ENCODE measurements at places on chromosomes 5 and 9.

DNA sequence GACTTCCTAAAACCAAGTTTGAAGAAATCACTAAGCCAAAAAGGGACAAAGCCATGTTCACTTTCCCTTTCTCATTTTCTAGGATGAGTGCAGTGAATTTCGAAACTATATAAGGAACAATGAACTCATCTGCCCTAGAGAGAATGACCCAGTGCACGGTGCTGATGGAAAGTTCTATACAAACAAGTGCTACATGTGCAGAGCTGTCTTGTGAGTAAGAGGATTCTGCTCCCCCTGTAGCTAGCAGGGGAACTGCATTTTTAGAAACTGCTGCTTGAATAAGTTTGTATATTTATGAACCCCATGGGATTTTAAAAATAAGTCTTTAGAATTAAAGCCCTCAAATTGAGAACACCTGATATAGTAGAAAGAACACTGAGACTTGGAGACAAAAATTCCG is 42.7 kb upstream of the SPINK14 start:
- no peak for DNase-seq

DNA sequence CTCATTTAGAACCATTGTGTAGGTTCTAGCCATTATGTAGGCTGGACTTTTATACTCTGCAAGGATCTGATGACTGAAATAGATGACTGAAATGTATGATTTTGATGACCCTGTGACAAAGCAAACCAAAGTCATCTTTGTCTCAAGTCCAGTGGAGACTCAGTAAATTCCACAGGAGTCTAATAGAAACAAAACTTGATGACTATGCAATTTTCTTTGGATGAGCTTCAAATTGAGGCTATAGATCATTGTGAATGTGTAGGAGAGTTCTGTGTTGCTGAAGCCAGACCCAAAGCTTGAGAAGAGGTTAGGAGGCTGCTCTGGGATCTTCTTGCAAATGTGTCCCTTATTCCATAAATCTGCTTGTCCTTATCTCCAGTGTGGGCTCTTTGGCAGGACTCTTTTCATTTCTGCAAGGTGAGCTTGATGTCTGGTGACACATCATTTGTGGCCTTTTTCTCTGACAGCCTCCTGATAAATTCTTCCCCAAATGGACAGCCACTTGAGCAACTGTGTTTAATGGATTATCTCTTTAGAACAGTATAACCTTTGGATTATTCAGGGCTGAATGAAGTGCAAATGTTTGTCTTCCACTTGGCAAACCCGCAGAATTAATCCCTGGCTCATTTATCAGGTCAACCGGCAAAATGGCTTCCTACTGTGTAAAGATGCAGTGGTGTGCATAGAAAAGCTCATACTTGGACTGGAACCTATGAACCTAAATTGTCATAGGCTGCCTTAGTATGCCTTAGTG is 235.1 kb upstream of the ANKH start:
- no peak for DNase-seq

DNA sequence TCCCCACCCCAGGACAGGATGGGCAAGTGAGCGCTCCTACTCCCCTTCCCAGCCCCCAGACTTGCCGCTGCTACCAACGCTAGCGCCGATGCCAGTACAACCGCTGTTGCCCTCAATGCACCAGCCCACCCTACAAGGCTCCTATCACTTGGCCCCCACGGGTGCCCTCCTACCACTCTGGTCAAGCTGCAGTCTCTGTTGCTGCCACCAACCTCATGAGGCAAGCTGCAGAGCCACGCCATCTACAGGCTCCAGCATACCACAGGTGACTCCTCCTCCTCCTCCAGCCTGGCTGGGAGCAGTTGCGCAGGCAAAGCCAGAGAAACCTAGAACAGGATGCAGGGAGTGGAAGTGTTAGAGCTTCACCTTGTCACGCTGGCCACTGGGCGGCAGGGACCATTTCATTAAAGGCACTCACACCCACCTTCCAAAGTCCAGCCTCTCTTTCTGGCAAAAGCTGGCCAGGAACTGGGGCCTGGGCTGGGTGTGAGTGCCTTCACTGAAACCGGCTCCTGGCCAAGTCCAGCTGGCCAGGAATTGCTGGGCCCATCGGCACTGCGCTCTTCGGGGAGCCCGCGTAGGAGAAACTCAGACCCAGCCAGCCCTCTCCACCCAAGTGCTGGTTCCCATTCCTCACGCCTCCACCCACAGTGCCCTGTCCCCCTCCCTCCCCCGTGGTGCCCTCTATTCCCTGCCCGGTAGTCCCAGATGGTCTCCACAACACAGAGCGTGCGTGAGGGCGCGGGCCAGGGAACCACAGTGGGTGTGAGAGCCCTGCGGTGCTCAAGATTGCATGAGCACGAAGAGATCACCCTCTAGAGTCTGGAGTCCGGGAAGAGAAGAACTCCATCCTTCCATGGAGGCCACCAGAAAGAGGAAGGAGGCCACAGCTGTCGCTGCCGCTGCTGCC is 1.6 kb upstream of the PCAT7 start:
- DNase-seq = no peak

DNA sequence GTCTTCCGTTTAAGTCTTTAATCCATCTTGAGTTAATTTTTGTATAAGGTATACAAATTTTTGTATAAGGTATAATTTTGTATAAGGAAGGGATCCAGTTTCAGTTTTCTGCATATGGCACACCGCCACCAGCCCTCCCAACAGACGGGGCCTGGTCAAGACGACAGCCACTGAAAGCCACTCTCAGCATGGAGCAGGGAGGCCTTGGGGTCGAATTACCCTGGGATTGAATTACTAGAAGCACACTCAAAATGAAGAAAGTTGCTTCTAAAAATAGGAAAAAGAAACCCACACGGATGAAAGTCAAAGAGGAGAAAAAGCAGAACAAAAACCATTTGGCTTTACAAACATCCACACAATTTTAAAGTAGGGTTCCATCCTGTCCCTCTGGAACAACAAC is 586.2 kb upstream of the ADAMTS16 start:
- no peak for DNase-seq

GRCh38 chr9:138015021-138015829 is 137.6 kb downstream of the CACNA1B start:
- no peak for DNase-seq

DNA sequence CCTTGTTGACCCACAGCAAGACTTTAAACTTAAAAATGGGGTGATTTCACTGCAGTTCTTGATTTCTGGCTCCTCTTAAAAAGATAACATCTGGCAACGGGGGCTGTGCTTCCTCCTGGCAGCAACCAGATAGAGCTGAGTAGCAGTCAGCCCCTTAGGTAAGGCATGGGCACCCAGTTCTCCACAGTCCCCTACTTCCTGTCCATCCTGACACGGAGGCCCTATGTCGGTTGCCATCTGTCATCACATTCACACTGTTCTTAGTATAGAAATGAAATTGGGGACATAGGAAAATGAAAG is 11.7 kb downstream of the CD74 start:
- no peak for DNase-seq

- no peak for DNase-seq
These were observed 52.1 kb upstream of the DAB2 start for GRCh38 chr5:39476843-39477220.

DNA sequence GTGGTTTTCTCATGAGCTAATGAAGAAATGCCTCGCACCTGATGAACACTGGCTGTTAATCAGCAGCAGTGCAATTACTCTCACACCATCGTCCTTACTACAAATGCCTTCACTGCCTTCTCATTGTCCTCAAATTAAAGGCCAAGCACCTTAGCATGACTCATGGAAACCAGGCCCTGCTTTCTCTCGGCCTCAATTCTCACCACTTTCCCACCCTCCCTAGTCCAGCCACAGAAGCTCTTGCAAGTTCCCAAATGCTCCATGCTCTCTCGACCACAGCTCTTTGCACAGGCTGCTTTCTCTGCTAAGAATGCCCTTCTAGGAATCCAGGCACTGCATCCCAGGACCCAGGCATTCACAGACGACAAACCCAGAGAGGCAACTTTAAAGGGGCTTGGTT is 94.6 kb upstream of the KLF4 start:
- DNase-seq = no peak

DNA sequence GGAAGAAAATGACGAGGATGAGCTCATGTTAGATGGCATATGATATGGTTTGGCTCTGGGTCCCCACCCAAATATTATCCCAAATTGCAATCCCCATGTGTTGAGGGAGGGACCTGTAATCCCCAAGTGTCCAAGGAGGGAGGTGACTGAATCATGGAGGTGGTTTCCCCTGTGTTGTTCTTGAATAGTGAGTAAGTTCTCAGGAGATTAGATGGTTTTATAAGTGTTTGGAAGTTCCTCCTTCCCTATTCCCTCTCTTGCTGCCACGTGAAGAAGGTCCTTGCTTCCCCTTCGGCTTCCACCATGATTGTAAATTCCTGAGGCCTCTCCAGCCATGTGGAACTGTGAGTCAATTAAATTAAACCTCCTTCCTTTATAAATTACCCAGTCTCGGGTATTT is 10.1 kb downstream of the EDIL3 start:
- no peak for DNase-seq

DNA sequence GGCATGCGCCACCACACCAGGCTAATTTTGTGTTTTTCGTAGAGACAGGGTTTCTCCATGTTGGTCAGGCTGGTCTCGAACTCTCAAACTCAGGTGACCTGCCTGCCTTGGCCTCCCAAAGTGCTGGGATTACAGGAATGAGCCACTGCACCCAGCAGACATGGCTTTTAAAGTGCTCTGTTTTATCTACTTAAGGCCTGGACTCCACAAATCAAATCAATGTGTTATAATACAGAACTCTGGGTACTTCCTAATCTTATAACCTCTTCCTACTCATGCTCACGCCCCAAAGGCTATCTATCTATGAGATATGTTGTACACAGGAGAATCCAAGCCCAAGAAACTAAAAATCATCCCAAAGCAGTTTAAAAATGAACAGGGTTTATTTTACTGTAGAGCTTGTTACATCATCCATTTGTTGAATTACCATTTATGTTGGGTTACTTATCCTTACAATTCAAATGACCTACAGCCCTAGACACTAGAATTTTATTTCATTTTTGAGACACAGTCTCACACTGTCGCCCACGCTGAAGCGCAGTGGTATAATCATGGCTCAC is 155.1 kb downstream of the EFNA5 start:
- no peak for DNase-seq

DNA sequence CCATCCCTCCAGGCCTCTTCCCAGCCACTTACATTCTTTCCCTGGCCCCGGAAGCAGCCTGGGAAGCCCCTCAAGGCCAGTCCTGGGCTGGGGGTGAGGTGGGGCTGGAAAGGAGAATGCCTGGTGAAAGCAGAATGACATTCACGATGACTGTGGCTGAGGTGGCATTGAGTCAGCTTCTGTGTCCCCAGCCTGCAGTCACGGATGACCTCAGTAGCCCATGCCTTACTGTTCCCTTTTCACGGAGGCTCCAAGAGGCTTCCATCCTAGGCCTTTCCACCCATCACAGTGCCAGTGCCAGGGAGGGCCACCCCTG is 2.7 kb downstream of the PRDM12 start:
- DNase-seq = no peak

DNA sequence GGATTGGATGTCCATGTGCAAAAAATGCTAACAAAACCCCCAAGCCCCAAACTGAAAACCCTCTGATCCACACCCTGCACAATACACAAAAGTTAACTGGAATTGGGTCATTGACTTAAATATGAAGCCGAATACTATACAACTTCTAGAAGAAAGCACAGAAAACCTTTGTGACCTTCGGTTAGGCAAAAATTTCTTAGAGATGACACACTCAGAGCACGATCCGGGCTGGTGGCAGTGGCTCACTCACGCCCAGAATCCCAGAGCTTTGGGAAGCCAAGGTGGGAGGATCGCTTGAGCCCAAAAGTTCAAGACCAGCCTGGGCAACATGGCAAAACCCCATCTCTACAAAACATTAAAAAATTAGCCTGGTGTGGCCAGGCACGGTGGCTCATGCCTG is 1.8 kb upstream of the DIPK1B start:
- DNase-seq = no peak

- DNase-seq = no peak
These were observed 27.9 kb upstream of the GOLM1 start for GRCh38 chr9:86126998-86127972.

GRCh38 chr5:126119887-126120442 is 303.2 kb upstream of the GRAMD2B start:
- no peak for DNase-seq

- no peak for DNase-seq
These were observed 124.2 kb downstream of the GNA14 start for GRCh38 chr9:77523891-77524290.

GRCh38 chr9:75414371-75415160 is 326.3 kb downstream of the OSTF1 start:
- DNase-seq = no peak

DNA sequence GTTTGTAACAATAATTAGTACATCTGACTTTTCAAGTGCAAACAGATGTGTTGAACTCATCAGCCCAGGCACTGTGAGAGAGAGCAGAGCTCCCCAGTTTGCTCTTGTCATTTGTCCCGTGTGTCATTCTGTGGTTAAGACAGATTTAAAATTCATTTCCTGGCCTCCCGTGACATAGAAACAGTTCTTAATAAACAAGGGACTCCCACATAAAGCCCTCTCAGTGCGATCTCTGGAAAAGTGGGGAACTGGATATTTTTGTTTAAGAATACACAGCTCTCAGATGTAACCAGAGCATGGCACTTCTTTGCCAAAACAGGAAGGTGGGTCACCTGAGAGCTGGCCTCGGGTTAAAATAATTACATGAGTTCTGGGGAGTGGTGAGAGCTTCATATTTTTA is 58.6 kb downstream of the PRKACG start:
- DNase-seq = no peak

GRCh38 chr9:72041775-72042194 is 18.6 kb downstream of the C9orf57 start:
- no peak for DNase-seq

GRCh38 chr5:121109817-121110216 is 645.7 kb downstream of the PRR16 start:
- no peak for DNase-seq

DNA sequence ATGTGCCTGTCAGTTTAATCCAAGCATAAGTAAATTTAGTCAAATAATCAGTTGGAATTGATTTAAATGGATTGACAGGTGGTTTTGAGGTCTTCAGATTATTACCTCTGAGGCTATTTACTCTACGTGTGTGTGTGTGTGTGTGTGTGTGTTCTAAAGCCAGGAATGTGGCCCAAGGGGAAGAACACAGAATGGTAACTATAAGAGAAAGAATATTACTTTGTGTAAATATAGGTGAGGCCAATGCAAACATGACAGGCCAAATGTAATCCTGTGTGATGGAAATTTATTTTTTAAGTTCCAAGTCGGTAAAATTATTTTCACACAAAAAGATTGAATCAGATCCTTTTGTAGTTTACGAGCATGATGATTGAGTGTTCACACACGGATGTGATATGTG is 390.0 kb downstream of the PLK2 start:
- DNase-seq = no peak

DNA sequence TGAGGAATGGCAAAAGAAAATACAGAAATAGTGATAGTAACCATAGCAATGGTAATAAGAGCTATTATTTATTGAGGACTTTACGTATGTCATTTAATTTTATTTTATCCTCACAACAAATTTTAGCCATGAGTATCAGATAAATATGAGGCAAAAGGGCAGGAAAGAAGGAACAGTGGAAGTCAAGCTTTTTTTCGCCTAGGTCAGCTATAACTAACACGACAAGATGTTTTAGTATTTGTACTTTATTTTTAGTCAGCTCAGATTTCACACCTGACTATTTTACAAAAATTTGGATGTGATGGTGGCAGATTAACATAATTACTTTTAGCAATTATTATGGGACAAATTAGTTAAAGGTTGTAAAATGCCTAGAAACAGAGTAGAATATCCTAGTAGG is 34.8 kb upstream of the CDKN2B start:
- DNase-seq = no peak

All from activated CD8-positive, alpha-beta memory T cell treated with anti-CD3 and anti-CD28 coated beads for 1 hour (primary cell).